ENCODE measurements at places on chromosomes 6 and 20.

DNA sequence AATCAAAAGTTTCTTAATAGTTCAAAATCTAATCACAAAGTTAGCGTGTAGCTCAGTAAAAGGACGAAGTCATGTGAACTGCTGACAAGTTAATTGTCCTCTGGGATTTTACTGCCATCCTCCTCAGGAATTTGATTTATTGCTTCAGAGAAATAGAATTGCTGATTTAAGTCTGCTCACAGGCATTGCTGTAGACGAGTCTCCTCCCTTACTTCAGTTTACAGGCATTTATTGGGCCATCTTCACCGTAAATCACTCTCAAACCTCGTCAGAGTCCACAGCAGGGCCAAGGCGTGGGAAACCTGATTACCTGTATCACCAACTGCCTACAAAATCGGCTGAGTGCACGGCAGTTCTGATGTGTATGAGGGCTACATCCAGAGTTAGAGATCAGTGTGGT, 119.1 kb upstream of the PDE10A start:
- no peak for DNase-seq

- no peak for DNase-seq
Observed at GRCh38 chr6:132410830-132411229, 9.6 kb upstream of the MOXD1 start.

DNA sequence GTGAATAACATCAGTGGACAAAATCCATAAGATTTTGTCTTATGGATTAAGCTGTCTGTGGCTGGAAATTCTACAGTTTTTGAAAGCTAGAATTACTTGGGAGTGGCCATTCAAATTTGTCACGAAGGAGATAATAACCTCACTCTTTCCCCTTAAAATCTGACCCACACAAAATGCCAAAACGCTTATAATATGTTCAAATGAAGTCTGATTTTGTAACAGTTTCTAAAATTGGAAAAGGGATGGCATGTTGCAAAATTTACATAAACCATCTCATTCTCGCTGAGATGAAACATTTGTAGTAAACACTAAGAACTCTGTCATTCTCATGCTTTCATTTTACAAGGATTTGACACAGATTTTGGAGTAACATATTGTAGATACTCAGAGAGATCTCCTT, 112.7 kb downstream of the GJA1 start:
- no peak for DNase-seq

DNA sequence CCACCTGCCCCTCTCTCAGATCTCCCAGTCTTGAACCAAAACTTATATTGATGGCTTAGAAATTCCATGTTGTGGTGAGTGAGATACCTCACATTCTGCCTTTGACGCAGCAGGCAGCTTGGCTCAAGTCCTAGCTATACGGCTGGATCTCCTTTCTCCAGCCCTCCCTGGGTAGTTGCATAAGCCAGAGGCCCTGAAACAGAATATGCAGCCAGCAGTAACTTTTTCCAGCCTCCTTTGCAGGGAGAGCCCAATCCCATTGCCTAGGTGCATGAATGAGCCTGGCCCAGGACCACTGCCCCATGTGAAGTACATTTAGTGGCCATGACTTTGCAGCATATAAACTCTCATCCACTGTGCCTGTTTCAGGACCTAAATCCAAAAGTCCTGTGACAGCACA, 202.2 kb upstream of the CDYL start:
- DNase-seq = no peak

DNA sequence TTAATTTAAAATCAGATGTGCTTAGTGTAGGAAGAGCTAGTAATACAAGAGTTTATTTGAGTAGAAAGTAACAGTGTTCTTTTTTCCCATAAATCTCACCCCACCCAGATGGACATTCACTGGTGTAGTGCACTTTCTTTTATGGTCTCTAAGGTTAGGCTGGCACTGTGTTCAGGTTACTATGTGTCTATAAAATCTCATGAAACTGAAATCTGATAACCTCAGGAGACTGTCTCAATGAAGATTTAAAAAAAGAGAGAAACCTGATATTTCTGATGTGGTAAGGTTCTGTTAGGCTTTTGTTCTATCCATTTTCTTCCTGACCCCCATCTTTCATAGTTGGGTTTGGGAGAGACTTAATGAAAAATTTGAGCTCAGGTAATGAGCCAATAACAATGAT, 101.2 kb upstream of the CLVS2 start:
- no peak for DNase-seq

DNA sequence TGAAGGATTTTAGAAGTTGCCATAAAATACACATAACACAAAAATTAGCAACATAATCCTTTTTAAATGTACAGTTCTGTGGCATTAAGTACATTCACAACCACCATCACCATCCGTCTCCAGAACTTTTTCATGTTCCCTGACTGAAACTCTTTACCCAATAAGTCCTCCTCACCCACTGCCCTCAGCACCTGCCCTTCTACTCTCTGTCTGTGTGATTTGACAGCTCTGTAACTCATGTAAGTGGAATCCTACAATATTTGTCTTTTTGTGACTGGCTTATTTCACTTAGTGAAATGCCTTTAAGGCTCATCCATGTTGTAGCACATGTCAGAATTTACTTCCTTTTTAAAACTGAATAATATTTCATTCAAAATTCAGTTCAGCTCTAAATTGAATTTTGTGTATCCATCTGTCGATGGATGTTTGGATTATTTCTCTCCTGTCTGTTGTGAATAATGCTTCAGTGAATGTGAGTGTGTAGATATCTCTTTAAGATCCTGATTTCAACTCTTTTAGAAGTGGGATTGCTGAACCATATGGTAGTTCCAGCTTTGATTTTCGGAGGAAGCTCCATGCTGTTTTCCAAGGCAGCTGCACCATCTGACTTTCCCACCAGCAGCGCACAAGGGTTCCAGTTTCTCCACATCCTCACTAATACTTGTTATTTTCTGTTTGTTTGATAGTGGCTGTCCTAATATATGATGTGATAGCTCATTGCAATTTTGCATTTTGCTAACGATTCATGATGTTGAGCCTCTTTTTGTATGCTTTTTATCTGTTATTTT, 4.2 kb downstream of the ENTPD6 start:
- DNase-seq = no peak

DNA sequence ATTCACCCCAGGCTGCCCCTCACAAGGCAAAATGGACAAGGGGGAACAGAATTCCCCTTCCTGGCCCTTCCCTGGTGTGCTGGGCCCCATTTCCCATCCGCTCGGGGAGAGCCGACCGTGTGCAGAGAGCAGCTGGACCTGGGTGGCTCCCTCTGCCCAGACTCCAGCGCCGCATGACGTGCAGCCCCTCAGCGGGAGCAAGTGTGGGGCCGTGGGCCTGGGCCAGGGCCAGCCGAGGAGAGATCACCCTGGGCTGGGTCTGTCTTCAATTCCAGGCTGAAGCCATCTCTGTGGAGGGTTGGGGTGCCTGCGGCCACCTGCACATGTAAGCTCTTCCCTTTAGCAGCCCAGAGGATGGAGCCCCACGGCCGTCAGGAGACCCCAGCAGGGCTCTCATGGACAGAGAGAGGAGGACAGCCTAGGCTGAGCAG, 241.8 kb downstream of the TTLL2 start:
- DNase-seq = no peak

DNA sequence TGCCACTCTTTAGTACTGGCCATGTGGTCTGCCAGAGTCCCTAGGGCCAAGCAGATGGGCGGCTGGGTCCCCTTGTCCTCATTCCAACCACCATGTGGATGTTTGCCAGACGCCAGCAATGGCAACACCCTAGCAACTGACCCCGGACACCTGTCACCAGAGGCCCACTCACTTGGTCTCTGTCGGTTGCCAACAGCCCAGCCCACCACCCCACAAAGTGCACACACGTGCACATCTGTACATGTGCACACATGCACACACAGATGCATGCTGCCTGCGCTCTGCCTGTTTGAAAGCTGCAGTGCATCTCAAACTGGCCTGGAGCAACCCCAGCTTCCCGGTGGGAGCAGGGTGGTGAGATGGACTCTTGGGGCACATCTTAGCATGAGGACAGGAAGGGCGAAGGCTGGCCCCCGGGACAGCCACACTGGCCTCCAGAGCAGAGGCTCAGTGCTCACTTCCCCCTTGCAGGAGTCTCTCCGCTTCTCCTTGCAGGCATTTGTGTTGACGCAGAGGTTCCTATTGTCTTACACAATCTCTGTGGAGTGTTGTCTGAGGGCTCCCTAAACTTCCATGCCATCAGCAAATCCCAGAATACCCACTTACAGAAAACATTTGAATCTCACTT, 54.0 kb downstream of the PSMG4 start:
- no peak for DNase-seq

DNA sequence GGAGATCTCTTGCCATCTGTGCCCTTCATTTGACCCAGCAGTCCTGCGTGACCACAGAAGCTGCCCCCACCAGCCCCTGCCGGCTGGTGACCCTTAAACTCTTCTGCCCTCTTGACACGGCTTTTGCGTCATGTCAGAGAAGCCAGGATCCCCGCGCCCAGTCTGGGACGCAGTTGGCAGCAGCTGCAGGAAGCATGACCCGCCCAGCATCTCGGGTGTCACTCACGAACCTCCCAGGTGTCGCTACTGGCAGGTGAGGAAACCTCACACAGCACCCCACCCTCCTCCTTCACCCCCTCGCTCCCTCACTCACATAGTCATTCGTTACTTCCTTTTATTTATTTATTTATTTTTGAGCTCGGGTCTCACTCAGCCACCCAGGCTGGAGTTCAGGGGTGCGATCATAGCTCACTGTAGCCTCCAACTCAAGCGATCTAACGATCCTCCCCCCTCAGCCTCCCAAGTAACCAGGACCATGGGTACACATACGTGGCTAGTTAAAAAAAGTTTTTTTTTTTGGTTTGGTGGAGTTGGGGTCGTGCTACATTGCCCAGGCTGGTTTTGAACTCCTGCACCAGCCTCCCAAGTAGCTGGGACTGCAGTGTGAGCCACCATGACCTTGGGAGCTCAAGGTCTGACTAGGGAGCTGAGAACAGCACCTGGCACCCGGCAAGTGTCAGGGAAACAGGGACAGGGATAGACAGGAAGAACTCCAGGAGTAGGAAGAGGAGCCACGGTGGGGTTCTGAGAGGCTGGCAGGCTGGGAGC, 14.1 kb upstream of the SPDEF start:
- DNase-seq = no peak

DNA sequence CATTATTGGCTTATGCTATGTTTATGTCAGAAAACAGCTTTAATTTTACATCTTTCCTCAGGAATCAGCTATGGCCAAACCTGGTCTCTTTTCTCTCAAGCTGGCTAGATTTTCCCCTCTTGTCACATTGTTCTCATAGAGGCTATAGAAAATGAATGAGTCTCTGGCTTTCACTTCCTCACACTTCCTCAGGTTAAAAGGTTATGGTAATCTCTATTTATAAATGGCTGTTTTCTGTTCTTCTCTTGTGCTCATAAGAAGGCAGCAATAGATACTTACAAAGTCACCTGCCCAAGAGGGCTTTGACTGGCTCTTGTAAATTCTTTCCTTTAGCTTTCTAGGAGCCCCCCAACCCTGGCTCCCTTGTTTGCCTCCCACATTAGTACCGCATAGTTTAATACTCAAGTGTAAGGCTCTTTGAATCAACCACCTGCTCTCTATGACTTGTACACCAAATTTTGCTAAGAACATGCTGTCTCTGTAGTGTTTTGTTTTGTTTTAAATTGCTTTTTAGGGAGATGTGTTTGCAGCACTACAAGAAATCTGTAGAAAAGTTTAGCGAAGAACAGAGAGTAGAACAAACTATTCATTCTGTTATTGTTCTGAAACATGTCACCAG, 897.4 kb upstream of the CITED2 start:
- DNase-seq = peak; percentile 57

- DNase-seq = no peak
Observed at GRCh38 chr6:160355001-160355400, 6.8 kb downstream of the SLC22A3 start.

- no peak for DNase-seq
Observed at GRCh38 chr20:52748285-52748932, 223.7 kb upstream of the TSHZ2 start.

- peak; percentile 22 for DNase-seq
Observed at GRCh38 chr6:1797801-1798200, 188.1 kb downstream of the FOXC1 start.

- no peak for DNase-seq
Observed at GRCh38 chr6:5590187-5590586, 328.9 kb downstream of the FARS2 start.

DNA sequence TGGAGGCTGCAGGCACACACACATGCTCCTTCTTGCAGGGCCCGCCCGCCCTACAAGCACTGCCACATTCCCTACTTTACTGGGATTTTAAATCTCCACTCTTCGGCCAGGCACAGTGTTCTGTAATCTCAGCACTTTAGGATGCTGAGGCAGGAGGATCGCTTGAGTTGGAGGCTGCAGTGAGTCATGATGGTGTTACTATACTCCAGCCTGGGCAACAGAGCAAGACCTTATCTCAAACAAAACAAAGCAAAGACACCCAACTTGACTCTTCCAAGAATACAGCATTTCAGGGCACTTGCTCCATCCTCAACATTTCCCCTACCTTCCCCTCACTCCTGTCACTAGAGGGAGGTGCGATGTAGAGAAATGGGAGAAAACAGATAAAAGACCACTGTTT, 194.0 kb downstream of the MYLK4 start:
- DNase-seq = no peak

DNA sequence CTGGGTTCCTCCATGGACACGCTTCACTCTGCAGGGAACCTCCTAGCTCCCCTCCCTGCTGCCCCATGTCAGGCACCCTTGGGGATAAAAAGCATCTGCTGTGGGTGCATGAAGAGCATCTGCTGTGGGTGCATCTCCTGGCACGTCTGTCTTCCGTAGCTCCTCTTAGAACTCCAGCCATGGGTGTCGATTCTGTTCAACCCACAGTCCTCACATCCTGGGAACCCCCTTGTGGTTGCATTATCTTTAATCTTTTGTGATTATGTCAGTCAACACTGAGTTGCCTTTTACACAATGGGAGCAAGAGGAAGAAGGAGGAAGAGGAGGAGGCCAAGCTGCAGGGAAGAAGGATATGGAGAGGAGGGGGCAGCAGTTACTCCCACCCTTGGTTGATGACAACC, 24.1 kb upstream of the CCR6 start:
- DNase-seq = peak; percentile 59

DNA sequence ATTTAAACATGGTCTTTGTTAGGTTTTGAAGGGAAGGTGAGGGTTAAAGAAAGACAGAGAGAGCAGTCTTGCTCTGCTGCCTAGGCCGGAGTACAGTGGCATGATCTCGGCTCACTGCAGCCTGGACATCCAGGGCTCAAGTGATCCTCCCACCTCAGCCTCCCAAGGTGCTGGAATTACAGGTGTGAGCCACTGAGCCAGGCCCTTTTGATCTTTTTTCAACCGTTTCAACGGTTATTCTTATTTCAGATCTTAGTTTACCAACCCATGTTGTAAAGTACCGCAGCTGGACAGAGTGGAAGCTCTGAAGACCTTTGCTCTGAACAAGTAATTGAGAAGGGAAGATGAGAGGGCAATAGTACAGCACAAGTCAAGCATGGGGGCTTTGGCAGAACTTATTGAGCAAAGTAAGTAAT, 1.2 kb upstream of the SRPK1 start:
- DNase-seq = no peak

Measured in GM12865 (cell line).